ENCODE measurements at places on chromosomes 4 and X. TPM values are rescaled to one million over a fixed set of nuclear protein-coding genes. Genes with fewer than 3 reads are reported as not detected.

Gene HSFX2
- total RNA-seq, result not detected

DNA sequence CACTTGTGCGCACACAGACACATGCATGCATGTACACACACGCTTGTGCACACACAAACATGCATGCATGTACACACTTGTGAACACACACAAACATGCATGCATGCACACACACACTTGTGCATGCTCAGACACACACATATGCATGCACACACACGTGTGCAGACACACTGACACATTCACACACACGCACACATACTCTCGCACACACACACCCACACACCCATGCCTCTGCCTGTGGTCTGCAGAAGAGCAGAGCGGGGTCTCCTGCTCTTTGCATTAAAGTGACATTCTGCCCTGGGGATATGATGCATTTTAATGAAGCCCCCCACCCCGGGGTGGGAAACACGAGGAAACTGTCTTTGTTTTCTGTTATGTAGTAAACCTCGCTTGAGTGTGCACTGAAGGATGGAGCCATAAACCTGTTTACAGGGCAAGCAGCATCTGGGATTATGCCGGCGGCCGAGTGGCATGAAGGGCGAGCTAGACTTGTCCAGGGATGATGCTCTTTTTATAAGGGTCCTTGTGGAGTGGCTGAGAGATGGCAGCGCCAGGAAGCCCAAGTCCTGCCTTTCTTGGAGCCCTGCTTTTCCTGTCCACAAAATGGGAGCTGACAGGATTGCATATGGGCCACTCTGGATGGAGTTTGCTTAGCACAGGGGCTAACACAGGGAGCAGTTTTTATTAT, 17.8 kb downstream of the PSAPL1 start:
- DNase-seq, result no peak

DNA sequence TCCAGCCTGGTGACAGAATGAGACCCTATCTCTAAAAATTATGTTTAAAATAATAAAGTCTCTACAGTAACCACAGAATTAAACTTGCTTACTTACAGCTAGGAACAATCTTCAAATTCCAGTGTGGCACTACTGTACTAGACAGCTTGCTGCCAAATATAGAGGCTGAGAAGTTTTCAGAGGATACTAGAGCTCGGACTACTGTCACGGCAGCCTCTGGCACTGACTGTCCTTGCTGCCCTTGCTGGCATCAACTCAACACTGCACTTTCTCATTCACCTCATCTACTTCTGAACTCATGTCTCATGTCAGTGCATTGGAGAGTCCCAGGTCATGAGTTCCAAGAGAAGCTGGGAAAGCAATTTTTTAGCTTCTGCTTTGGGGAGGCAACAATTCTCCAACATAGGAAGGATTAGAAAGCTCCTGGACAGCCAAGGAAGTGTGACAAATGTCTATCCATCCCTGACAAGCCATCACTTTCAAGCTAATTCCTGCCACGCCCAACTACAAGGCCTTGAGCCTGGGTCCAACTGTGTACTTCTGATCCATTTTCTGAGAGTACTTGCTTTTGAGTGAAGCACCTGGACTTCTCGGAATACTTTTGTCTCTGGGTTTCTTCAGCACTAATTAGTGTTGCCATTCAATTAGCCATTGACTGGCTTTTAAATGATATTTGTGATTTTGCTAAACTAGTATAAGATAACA, 98.6 kb upstream of the NR3C2 start:
- no peak for DNase-seq

Gene F11
- not detected for total RNA-seq

Gene MXRA5
- 5.5 TPM for total RNA-seq

GRCh38 chr4:58649226-58649625, 1539.0 kb upstream of the IGFBP7 start:
- no peak for DNase-seq

Data from HFFc6 (cell line).